Stimulated activated CD4-positive, alpha-beta T cell treated with anti-CD3 and anti-CD28 coated beads, Interleukin-2, amount 100 ng/mL, for 4 hours (primary cell): ENCODE measurements at places on chromosomes 1 and 21.

GRCh38 chr21:46021398-46021797 is 39.8 kb downstream of the COL6A1 start:
- DNase-seq, result no peak

DNA sequence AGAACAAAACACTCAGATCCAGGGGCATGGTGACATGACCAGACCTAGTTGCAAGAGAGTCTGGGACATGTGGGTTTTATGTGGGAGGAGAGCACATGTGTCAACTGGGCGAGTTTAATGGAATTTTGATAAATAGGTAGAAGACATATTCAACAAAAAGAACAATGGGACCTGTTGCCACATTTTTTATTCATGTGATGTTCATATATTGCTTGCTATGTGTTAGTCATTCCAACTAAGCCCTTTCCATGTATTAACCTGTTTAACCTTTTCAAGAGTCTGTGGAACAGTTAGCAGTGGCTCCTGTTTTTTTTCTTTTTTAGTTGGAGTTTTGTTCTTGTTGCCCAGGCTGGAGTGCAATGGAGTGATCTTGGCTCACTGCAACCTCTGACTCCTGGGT is 30.1 kb upstream of the CSF3R start:
- DNase-seq, result no peak

DNA sequence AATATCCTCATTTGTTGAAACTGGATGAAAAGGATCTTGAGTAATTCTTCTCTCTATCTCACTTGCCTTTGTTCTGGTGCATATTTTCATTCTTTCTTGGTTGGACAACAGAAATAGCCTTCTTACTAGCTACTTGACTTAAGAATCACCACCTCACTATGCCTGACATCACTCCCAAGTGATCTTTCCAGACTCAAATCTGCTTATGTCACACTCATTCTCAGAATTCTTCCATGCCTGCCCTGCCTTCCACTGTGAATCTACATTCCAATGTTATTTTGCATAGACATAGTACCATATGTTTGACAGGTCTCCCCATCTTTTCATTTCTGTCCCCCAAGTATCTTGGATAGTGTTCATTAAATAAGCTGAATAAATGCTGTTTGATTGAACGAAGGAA is 78.5 kb upstream of the DPYD start:
- DNase-seq, result no peak

DNA sequence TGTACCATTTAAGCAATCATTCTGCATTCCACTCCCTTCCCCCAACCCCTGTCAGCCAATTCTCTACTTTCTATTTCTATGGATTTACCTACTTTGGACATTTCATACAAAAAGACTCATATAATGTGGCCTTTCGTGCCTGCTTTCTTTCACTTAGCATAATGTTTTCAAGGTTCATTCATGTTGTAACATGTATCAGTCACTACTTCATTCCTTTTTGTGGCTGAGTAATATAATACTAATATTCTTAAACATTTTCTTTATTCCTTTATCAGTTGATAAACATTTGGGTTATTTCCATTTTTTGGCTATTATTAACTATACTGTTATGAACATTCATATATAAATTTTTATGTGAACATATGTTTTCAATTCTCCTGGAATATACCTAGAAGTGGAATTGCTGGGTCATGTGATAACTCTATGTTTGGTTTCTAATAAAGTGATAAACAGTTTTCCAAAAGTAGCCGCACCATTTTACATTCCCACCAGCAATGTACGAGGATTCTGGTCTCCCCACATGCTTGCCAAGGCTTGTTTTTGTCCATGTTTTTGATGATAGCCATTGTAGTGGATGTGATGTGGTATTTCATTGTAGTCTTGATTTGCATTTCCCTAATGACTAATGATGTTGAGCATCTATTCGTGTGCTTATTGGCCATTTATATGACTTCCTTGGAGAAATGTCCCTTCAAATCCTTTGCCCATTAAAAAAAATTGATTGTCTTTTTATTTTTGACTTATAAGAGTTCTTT is 61.9 kb upstream of the GNG12 start:
- no peak for DNase-seq
